IMR-90 (cell line): ENCODE measurements at places on chromosomes 2 and 18.

GRCh38 chr18:31294199-31294747 is 23.7 kb upstream of the DSG1 start:
- DNase-seq = no peak

- DNase-seq = no peak
Observed at GRCh38 chr2:209958016-209958415, 44.4 kb upstream of the RPE start.

- no peak for DNase-seq
Observed at GRCh38 chr18:35731701-35732100, 150.2 kb downstream of the GALNT1 start.

GRCh38 chr2:105779394-105779793 is 34.7 kb downstream of the NCK2 start:
- DNase-seq = no peak

- DNase-seq = peak; percentile 34
Observed at GRCh38 chr2:233247744-233248143, 3.7 kb upstream of the ATG16L1 start.

GRCh38 chr2:131029812-131030211 is 63.4 kb downstream of the FAM168B start:
- DNase-seq = no peak

DNA sequence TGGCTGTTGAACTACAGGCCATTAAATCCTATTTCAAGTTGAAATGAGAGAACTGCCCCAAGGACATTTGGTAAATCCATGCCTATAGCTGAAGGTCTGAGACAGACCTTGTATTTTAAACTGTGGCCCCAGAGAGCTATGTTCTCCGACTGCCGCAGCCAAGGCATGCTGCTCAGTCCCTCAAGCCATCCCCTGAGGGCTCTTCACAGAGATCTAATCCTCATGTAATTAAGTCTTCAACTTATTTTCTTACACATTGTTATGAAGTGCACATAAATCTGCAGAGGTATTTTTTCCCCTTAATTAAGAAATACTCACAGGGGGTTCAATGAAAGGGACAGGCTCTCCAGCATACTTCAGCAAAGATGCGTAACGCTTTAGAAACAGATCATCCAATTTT is 50.6 kb downstream of the ABCG8 start:
- DNase-seq = no peak

DNA sequence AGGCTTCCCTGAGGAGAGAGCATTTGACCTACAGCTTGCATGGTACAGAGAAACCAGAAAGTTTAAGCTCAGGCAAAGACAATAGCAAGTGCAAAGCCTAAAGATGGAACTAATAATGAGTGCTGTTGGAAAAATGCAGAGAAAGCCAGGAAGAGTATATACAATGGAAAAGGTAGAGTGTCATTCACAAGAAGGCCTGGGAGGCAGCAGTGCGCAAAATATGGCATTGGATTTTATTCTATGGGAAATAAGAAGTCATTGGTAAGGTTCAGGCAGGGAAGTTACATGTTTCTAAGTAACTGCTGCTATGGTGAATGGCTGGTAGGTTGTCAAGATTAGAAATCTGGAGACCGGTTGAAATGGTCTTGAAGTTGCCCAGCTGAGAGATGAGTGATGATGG is 2167.3 kb upstream of the CELF4 start:
- DNase-seq = no peak
